ENCODE measurements at places on chromosomes 5 and 9.

DNA sequence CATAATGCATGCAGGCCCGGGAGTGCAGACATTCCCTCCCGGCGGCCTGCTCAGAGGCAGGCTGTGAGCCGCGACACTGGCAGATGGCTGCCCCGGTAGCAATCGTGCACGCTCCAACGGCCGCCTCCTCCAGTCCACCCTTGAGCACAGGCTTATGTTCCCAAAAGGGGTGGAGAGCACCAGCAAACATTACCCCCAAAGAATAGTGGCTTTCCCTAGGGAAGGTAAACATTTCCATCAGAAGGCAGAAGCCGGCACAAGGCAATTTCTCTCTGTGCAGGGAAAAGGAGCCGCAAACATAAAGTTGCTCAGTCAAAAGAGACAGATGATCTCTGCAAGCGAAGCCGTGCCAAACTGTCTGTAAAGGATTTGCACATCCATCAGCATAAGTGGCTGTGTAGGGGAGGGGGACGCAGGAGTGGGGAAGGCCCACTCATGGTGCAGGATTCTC lies 92.5 kb downstream of the SIL1 start:
- no peak for DNase-seq

GRCh38 chr9:118782790-118783463 lies 586.3 kb downstream of the BRINP1 start:
- DNase-seq: no peak

- no peak for DNase-seq
These were observed 19.9 kb upstream of the ERAP2 start for GRCh38 chr5:96856371-96856770.

- DNase-seq: no peak
These were observed 590 bp downstream of the PCDHA6 start for GRCh38 chr5:140828362-140828737.

DNA sequence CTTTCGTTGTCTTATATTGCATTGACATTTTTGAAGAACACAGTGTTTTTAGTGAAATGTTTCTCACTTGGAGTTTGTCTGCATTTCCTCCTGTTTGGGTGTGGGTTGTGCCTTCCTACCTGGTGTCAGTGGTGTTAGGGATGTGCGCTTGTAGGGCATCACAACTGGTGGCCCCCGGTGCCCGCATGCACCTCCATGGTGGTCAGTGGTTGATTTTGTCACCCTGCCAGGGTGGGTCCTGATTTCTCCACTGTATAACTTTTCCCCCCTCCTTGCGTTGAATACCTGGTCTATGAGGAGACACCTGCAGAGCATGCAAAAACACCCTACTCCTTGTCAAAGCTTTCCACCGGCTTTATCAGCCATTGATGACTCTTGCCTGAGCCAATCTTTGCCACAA lies 132.9 kb downstream of the BARX1 start:
- no peak for DNase-seq

- no peak for DNase-seq
These were observed 32.1 kb upstream of the SARDH start for GRCh38 chr9:133770076-133770777.

- no peak for DNase-seq
These were observed 304.2 kb downstream of the SEMA5A start for GRCh38 chr5:9241479-9242305.

GRCh38 chr5:58999804-59000203 lies 416.9 kb downstream of the RAB3C start:
- no peak for DNase-seq

- no peak for DNase-seq
These were observed 8.2 kb upstream of the AK1 start for GRCh38 chr9:127885508-127886281.

GRCh38 chr5:181163487-181164075 lies 16.2 kb downstream of the OR2V2 start:
- no peak for DNase-seq

GRCh38 chr5:115415143-115415491 lies 118.7 kb upstream of the CCDC112 start:
- DNase-seq: no peak

- DNase-seq: no peak
These were observed 151.5 kb downstream of the ISOC1 start for GRCh38 chr5:129246088-129246487.

DNA sequence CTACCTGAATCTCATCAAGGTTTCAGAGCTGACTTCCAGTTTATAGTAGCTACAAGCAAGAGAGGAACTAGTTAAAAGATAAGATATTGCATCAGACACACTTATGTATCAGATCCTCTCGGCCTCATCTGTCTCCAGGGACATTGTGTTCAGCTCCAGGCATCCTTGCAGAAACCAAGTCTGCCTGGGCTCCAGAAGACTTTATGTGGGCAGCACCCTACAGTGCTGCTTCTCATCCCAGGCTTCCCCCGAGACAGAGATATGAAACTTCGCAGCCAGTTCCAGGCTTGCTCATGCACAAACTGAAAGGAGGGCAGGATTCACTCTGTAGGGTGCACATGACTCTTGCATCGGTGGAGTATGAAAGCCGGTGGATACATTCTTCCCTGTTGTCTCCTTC lies 33.9 kb upstream of the FOXB2 start:
- no peak for DNase-seq

- no peak for DNase-seq
These were observed 35.2 kb downstream of the PIK3R1 start for GRCh38 chr5:68250661-68251298.

DNA sequence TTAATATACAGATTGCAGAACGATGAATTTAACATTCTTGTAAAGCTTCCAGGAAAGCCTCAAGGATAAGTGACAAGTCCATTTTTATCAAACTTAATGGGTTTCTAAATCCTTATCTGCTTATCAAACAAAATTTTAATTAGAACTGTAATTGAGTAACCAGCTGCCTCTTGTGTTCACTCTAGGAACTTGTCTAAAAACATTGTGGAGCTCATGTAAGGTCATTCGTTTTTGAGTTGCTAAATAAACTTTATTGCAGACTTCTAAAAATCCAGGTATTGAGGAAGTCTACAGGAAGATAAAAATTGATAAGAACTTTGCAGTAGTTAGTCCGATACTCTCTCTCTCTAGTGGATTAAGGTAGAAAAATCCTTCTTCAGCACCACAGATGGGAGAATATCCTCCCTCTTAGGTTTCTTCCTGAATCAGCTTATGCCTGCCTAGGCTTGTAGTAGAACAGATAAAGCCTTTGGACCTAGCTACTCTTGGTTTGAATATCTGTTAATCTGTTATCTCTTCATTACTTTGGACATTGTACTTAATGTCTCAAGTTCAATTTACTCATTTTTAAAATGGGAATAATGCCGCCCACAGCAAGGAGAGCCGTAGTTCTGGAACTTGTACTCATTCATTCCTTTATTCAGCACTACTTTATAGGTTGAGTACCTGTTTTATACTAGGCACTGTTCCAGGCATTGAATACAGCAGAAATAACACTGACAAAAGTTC lies 60.0 kb upstream of the DHFR start:
- no peak for DNase-seq

- DNase-seq: no peak
These were observed 358.6 kb upstream of the PAPPA start for GRCh38 chr9:115794921-115795475.

DNA sequence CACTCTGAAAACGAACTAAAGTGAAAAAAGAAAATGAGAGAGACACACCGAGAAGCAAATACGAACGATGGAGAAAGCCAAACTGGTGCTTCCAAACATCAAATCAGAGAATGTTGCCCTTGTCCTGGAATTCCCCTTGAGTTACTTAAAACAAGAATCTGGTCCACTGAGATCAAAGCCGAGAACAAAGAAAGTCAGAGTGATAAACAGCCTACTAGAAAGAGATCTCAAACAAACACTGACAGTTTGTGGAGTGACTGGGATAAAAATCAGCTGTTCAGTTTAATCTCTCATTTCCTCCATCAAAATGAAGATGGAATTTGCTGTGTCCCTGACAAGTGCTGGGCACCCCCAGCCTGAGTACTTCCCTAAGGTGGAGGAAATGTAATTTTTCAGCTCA lies 582.6 kb downstream of the NR2F1-AS1 start:
- no peak for DNase-seq

- no peak for DNase-seq
These were observed 730 bp upstream of the GZMA start for GRCh38 chr5:55101556-55102276.

DNA sequence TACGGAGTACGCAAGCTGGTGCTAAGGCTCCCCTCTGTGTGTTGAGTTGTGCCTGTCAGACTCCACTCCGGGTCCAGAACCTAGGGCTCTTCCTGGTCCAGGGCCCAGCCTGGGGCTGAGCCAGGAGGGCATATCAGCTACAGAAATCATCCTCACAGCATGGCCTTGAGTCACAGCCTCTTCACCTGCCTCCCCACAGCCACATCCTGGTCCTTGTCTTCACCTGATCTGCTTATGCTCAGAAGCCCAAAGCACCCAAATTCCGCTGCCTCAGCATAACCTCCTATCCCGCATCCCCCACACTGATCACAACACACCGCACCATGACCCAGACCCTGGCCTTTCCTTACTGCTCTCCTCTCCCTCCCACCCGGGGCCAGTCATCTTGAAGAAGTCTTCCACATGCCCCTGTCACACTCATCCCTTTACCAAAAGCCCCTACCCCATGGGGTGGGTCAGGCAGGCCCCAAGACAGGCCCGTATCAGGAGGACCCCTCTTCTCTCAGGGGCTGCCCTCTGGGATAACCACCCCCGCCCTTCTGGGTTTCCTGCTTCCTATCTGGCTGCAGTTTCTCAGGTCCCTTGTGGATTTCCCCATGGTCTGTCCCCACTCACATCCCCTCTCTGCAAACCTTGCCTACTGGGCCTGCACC lies 1.3 kb upstream of the IL3 start:
- DNase-seq: peak; percentile 19

DNA sequence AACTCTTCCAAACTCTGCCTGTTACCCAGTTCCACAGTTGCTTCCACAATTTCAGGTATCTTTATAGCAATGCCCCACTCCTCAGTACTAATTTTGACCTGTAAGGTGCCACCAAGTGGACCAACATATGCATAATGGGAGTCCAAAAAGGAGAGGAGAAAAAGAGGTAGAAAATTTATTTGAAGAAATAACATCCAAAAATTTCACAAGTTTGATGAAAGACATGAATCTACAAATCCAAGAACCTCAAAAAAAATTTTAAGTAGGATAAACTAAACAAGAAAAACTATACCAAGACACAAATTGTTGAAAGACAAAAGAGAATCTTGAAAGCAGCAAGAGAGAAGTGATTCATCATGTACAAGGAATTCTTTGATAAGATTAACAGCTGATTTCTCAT lies 79.8 kb downstream of the BARX1 start:
- DNase-seq: no peak

GRCh38 chr5:140240987-140241706 lies 61.8 kb downstream of the PFDN1 start:
- DNase-seq: no peak

- peak; percentile 30 for DNase-seq
These were observed 5.8 kb upstream of the SNAPC3 start for GRCh38 chr9:15416880-15417279.

- DNase-seq: no peak
These were observed 9.9 kb upstream of the SLC9A3 start for GRCh38 chr5:533955-534742.

GRCh38 chr9:27193886-27194285 lies 84.9 kb downstream of the TEK start:
- DNase-seq: no peak

GRCh38 chr9:120808931-120809330 lies 15.7 kb upstream of the FBXW2 start:
- DNase-seq: no peak

DNA sequence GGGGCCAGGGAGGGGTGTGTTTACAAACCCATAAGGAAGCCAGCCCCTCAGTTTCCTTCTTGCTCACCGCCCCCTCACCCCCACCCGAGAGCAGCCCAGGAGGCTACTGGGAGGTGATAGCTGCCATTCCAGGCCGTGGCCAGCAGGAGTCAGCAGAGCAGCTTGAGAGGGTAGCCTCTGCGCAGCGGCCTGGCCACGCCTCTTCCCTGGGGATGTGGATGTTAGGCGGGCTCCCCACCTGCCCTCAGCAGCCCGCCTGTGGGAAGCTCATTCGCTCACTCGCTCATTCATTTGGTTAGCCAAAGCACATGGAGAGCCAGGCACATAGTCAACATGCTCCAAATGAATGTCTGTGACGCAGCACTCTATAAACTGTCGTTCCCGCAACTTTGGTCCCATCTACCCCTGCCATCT lies 6.1 kb upstream of the DPM2 start:
- DNase-seq: peak; percentile 74

Data from activated CD4-positive, alpha-beta T cell treated with anti-CD3 and anti-CD28 coated beads, Interleukin-2, amount 50 U/mL, for 1 hour (primary cell).